ENCODE measurements at places on chromosomes 12 and 14.

DNA sequence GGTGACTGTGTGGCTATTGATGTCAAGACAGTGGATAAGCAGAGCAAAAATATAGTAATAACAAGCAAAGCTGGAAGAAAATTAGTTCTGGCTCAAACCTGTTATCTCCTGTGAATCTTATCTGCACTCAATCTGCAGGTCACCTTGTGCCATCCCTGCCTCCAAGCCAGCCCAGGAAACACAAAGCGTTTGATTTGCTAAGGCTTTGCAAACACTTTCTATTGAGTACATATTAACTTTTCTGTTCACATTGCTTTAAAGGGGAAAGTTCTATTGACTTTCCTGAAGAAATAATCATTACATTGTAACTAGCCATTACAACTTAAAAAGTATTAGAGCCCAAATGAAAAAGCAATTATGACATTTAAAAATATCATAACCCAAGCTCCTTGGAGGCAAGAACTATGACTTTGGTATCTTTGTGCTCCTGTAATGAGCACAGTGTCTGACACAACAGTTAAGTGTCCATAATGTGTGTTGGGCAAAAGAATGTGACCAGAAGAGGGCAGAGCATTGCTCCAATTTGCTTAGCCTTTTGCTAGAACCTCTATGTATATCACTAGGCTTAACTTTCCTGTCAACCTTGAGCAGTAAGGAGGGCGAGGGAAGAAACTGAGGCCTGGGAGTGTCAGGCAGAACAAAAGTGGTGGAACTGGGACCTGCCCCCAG is 24.7 kb downstream of the SERPINA3 start:
- no peak for DNase-seq

DNA sequence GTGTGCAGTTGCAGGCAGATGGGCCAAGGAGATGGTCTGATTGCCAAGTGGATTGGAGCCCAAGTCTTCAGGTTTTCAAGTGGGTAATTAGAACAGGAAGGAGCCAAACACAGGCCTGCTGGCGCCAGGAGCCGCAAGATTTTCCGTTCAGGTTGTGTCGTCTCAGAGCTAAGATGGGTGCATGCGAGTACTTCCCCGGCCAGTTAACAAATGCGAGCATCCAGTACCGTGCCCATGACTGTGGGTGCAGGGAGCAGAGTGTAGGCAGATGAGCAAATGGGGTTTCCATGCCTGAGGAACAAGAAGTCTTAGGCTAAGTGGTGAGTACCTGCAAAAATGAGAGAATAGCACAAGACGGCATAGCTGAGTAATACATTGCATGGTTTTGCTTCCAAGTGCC is 90.5 kb downstream of the CHST11 start:
- no peak for DNase-seq

DNA sequence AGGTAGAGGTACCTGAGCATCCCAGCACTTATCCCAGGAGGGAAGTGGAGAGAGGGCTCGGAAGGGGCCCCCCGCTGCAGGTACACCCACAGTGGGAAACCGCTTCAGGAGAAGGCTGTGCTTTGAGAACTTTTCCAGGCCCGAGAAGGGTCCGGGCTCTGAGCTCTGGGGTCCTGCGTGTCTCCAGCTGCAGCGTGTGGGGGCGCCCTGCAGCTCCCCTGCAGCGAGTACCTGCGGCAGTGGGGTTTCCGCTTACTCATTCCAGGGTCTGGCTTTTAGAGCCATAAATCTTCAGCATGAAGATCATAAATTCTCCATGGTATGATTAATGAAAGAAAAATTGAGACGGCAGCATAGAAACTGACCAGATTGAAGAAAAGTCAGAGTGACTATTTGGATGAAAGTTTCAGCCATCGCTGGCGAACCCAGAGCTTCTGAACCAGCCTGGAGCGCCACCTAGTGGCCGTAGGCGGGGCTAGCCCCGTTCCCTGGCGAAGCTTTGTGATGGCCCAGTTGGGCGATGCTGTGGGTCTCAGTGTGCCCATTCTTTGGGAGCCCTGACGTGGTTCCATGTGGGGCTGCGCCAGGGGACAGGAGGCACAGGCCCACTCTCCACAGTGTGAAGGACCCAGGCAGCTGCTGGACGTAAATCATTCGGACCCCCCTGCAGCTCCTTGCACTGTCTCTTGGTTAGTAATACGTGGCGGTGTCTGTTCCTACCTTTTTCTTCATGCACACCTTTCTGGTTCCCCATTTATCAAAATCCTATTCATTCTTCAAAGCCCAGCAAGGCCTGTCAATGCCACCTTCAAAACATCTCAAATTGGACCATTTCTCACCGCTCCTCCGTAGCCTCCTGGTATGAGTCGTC is 198.2 kb downstream of the TSPAN9 start:
- DNase-seq: peak; percentile 6

DNA sequence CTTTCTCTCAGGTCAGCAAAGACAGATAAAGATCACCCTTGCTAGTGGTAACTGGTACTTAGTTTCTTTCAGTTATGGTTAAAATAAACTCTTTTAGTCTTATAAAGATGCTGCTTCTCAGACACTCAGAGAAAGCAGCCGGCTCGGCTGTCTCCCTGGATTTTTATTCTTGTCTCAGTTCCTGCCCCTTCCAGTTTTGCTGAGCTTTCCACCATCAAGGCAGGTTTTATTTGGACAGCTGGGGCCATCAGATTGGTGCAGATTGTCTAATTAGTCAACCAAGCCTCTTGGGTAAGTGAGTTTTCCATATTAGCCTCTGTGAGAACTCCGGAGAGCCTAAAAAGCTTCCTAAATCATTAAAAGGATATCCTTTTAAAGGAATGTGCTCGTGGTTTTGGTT is 130.8 kb upstream of the BMP4 start:
- no peak for DNase-seq

DNA sequence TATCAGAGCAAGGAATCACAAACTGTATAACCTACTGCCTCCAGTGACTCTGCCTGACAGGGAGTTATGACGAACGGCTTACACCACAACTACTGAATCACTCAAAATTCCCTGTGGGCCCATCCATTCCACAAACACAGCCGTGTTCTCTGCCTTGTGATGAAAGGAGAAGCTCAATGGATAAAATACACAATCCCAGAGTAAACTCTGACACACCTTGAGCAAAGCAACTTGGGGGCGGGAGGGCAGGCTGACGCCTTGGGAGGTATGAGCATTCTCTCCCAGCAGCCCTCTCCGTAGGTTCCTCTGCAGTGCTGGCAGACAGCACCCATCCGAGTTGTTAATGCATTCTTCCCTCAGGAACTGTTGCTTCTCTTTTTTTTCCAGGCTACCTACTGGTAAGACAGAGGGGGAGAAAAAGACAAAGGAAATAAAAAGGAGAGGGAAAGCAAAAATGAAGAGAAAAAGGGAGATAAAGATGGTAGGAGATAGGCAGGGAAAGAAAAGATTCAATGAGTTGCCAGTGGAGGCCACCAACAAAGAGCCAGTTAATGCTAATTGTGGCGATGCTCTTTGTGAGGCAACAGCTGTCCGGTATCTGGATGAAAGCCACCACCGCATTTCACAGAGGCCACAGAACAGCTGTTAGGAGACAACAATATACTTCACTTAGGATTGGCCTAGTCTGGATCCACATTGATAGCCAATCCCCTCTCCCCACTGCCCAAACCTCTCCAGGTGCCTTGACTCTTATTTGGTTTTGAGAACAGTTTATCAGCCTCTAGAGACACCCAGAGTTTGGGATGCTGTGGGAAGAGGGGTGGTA is 4.7 kb upstream of the DIO2 start:
- no peak for DNase-seq

DNA sequence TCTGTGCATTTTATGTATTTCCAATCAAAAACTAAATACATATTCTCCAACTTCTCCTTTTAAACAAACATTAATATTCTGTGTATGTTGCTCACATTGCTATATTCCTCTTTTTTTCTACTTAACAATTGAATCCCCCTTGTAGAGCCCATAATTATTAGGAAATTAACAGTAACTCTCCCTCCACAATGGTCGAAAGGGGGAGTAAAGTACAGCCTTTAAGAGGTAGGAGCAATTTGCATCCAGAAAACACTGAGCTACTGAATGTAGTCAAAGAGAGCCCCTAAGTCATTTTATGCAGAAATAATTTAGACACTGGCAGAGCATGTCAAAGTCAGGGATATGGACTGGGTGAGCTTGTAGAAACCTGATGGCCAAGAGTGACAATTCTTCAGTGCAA is 57.2 kb upstream of the SCN8A start:
- no peak for DNase-seq

DNA sequence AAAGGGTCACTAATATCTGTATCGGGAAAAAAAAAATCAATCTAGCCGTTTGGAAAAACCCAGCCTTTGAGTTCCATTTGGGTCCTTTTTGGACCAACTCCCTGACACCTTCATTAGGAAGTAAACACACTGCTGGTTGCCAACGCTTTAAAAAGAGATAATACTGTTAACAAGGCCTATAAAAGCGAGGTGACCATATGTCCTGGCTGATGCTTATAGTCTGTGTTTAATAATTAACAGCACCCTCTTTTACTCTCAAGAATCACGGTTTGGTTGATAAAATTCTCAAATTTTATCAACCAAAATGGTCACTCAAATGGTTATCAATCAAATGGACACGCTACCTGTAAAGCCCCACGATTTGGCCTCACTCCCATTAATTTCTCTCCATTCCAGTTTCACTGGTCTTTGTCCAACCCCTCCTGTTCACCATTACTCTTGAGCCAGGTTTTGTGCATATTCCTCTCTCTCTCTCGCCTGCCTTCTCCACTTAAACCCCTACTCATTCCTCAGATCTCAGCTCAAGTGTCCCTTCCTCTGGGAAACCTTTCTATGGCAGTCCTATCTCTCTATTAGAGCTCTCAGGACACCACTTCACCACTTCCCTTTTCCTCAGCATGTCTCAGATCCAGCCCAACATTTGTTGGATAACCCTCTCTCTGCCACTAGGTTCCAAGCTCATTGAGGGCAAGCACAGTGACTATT is 9.5 kb downstream of the BTG1 start:
- DNase-seq: no peak

- DNase-seq: no peak
Measured at GRCh38 chr14:31206536-31207286, 882 bp downstream of the HECTD1 start.

GRCh38 chr12:48179466-48179865 is 4.0 kb upstream of the CCDC184 start:
- DNase-seq: no peak

- DNase-seq: no peak
Measured at GRCh38 chr12:103829092-103829491, 11.9 kb downstream of the NT5DC3 start.

GRCh38 chr14:33839193-33840076 is 111.4 kb downstream of the EGLN3 start:
- DNase-seq: no peak

GRCh38 chr14:99561864-99562263 is 42.1 kb downstream of the CCDC85C start:
- DNase-seq: no peak

GRCh38 chr14:35242599-35243311 is 49.4 kb upstream of the PSMA6 start:
- DNase-seq: no peak

DNA sequence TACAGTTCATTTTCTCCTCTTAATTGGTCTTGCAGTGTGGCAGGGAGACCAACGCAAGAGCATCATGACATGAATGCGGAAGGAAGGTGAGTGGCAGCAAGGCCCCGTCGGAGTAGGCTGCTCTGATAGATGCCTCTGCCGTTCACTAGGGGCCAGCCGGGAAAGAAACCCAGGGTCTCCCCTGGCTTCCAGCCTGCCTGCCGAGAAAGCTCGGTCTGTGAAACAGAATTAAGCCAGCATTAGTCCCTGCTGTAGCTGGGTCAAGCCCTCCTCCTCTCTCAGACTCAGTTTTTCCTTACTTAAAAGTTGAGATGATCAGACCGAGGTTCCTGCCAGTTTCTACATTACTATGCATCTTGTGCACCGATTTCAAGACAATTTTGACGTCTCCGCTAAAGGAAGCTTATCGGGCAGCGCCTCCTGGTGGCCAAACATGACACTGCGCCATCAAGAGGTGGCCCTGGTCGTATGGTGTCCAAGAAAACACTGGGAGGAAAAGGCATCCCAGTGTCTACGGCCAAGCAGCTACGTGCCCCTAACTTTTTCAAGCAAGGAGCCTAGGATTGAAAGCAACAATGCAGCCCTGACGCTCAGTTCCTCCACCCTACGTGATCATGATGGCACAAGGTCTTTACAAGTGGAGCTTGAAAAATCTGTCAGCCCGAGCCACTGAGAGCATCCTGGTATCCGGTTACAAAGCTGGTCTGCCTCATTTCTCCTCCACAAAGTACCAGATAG is 131.6 kb downstream of the KSR2 start:
- no peak for DNase-seq

DNA sequence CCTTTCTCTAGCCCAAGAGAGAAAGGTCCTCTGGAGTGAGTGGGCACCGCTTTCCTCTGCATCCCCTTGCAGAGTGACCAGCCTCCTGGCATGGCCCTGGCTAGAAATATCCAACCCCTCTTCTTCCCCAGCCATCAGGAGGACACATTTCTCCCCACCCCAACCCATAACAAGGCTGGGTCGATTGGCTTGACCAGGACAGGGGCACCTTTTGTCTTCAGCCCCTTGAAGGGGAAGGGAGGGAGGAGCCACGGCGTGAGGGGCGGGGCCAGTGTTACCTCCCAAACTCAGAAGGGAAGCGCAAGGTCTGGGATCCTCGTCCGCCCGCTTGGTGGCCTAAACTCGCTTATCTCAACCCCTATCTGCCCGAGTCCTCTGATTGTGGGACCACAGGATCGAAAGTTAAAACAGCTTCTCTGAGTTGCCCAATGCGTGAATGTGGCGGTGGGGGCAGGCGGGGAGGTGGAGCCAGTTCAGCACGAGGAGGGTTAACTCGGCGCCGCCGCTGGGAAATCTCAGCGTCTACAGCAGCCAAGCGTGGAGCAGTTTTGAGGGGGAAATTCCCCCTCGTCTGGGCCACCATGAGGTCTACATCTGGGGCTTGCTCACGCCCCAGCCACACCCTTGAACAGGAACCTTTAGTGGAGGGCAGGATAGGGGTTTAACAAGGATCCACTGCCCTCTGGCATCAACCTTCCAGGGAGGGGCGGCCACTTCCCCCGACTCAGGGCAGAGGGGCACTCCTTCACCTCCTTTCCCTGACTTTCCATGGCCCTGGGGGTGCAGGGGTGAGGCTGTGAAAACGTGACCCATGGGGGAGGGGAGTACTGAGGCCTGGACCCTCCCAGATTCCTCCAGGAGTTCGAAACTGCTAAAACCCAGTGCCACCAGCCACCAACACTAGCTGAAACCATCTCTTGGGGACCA is 795 bp downstream of the STAT6 start:
- DNase-seq: peak; percentile 19

GRCh38 chr12:66929121-66929520 is 250.2 kb upstream of the GRIP1 start:
- no peak for DNase-seq

GRCh38 chr12:89245090-89245489 is 107.2 kb downstream of the DUSP6 start:
- no peak for DNase-seq

Measured in NCI-H1436 treated with DMSO at 0.1 percent for 48 hours (cell line).